ENCODE measurements at places on chromosomes 11 and 22.
A peak's percentile ranks its signal among the peaks of the same experiment; 100 is the strongest.

- no peak for DNase-seq
Measured at GRCh38 chr22:27129266-27129665, 471.9 kb downstream of the MIAT start.

GRCh38 chr11:28347371-28347770 lies 239.2 kb downstream of the METTL15 start:
- no peak for DNase-seq

DNA sequence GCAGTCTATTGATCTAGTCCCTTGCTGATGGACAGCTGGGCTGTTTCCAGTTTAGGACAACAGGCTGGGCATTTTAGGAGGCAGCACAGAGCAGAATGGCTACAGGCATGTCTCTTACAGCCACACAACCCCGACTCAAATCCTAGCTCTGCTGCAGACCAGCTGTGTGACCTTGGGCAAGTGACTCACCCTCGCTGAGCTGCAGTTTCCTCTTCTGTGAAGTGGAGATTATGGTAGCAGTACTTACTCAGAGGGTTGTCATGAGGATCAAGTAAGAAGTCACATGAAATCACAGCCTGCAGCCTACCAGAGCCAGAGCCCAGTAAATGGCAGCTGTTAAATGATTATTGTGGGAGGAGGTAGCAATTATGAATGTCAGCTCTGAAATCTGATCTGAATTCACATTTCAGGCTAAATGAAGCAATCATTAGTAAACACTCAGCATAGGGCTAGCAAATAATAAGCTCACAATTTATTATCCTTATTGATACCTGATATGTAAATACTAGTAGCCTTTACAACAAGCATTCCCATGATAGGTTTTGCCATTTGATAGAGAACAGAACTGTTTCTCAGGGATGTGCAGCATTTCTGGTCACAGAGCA lies 58.9 kb downstream of the MYEOV start:
- peak; percentile 33 for DNase-seq

GRCh38 chr11:98703779-98704556 lies 316.8 kb upstream of the CNTN5 start:
- no peak for DNase-seq

DNA sequence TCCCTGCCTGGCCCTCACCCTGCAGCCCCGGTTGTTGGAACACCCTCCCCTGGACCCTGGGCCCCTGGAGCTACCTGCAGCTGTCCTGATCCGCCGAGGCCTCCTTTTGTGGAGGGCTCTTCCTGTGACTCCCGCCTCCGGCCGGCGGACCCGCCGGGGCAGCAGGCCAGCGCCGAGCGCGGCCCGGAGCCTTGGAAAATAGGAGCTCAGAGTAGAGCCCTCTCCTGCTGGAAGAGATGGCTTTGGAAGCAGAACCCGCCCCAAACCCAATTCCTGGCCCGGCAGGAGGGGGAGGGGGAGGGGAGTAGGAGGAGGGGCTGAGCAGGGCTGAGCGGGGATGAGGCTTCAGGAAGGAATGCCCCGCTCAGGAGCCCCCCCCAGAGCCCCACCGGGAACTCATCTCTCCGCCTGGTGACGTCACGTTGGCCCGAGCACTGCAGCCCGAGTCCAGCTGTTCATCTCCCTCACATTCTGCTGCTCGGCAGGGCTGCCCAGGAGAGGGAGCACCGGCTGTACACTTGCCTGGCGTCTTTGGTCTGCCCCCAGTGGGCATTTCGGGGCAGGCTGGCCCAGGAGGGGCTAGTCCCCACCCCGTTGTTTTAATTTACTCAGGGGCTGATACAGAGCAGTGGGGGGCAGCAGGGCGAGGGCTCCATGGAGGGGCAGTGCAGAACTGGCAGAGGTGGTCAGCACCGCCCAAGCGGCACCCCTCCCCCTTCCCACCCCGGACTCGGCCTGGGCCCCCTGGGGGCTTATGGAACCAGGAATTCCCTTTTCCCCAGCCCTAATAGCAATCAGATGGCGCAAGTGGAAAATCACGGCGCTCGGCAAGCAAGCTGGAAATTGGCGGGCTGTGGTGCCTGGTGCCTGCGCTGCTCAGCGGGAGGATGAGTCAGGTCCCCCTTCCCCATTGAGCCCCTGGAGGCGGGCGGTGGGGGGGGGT lies at the start of gene MRGPRF:
Gene MRGPRF, minus strand, starts transcription at position 238 of the 943 bp plus-strand sequence. CDS start 3,345 bp downstream, outside the sequence.
- DNase-seq, result peak; percentile 33

- peak; percentile 17 for DNase-seq
Measured at GRCh38 chr22:40898850-40899357, 37.0 kb upstream of the DNAJB7 start.

DNA sequence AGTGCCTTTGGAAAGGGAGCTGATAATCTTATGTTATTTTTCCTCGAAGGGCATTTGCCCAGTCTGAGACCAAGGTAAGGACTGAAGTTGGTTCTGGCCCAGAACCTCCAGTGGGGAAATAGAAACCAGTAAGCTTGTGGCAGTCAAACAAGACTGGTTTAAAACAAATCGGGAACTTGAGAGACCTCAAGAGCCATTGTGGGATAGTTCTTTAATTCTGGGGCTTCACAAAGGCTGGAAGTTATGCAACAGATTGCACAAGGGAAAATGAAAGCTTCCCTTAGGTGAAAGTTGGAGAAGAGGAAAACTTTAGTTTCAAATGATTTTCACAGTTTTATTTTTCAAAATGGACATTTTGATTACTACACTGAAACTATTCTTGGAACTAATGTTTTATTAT lies 33.5 kb upstream of the RAB38 start:
- no peak for DNase-seq

DNA sequence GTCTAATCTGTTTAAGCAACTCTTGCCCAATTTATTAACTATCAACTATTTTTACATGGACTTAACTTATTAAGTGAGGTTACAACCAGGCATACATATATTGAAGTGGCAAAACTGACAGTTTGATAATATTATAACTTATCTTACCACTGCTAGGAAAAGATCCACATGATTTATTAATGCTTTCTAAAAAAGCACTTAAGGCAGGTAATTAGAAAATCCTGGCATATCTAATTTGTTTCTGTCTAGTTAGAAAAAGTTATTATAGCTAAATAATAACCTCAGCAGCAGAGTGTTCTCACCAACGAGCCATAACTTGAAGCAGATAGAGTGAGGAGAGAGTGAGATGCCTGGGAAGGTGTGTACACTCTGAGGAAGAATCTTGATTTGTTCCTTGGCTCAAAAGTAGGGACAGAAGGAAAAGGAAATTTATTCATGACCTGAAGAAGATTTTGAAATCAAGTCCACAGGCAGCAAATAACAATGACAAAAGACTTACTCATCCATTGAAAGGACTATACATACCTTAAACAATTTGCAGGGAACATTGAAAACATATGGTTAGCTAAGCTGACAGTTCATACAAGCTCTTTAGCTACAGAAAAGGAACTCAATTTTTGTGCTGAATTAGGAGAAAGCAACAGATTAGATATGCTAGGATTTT lies 7.1 kb upstream of the MUC15 start:
- DNase-seq, result no peak
